Hematopoietic multipotent progenitor cell (in vitro differentiated cells): ENCODE measurements at places on chromosomes 12 and 14. TPM values are rescaled to one million over a fixed set of nuclear protein-coding genes. Genes with fewer than 3 reads are reported as not detected.

DNA sequence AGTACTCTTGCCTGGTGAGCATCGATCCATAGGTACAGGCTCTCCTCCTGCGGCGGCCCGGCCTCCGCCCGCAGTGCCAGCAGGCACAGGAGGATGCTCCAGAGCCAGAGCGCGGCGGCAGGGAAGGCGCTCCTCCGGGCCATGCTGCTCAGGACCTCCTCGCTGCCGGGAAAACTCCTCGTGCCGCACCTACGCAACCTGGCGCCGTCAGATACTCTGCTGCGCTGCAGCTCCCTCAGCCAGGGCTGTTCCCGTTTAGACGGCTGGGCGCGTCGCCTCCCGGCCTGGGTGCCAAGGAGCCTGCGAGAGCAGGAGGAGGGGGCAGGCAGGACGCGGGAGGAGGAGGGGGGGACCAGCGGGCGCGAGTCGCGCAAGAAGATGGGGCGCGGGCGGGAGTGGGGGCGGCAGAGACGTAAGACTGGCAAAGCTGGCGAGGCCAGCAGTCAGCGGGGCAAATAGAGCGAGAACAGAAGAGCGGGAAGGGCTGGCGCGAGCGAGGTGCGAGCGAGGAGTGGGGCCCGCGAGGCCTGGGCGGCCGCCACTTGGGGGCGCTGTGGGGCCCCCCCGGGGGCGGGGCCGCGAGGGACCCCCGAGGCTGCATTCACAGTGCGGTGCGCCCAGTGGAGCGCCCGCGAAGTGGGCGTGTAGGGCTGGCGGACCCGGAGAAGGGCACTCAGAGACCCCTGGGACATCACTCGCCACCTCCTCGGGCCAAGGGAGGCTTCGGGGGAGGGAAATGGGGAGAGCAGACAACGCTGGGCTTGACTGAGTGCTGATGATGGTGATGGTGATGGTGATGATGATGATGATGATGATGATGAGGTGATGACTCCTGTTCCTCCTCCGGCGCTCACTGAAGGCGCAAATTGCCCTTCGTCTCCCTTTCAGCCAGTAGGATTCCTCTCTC is at the start of gene WIF1:
Gene WIF1 (minus strand): TSS at position 257 of the 907 bp plus-strand sequence. CDS start 114 bp downstream, at position 143.
- no peak for DNase-seq

DNA sequence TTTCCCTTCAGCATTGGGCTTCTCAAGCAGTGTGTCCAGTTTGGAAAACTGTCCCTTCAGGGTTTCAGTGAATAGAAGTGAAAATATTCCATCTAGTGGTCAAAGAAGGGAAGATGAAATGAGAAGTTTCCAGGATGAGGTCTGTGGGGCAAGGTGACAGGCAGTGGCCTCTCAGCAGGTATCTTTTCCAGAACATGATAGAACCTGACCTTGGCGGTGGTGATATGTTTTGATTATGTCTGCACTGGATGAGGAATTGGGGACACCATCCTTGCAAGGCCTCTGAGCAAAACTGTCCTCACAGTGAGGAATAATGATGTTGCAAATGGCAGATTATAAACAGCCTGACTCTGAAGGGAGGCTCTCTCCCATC is 4.7 kb downstream of the GPX2 start:
- DNase-seq, result no peak

DNA sequence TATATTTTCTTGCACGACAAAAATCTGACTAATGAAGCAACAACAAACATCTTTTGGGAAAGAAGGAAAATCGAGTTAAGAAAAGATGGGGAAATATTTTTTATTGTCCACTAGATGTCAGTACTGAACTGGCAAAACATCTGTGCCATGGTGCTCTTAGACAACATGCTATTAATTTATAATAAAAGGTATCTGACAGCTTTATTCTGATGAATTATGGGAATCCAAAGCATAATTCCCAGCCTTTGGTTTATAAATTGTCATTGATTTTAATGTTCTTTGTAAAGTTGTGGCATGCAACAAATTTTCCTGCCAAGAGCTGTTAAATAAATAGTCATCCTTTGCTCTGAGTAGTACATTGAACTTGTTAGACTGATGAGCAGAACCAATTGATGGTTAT is 231.2 kb downstream of the ETNK1 start:
- DNase-seq, result peak; percentile 4

GRCh38 chr12:6118891-6119568 is 5.4 kb downstream of the VWF start:
- no peak for DNase-seq

DNA sequence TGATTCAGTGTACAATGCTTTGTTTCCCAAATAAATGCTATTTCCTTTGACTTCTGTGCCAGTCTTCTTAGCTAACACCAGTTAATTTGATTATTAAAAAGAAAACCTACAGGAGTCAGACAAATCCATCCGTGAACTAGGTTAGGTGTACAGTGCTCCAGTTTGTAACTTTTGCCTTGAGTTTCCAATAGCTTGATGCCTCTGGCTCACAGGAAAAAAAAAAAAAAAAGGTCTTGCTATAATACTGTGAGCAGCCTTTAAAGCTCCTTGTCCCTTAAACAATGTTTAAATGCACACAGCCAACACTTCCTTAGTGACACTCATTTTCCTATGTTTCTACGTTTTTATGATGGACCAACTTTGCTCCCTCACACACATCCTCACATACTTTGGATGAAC is 71.8 kb upstream of the TMX1 start:
- no peak for DNase-seq

GRCh38 chr14:75285331-75285730 is 6.7 kb downstream of the FOS start:
- no peak for DNase-seq

DNA sequence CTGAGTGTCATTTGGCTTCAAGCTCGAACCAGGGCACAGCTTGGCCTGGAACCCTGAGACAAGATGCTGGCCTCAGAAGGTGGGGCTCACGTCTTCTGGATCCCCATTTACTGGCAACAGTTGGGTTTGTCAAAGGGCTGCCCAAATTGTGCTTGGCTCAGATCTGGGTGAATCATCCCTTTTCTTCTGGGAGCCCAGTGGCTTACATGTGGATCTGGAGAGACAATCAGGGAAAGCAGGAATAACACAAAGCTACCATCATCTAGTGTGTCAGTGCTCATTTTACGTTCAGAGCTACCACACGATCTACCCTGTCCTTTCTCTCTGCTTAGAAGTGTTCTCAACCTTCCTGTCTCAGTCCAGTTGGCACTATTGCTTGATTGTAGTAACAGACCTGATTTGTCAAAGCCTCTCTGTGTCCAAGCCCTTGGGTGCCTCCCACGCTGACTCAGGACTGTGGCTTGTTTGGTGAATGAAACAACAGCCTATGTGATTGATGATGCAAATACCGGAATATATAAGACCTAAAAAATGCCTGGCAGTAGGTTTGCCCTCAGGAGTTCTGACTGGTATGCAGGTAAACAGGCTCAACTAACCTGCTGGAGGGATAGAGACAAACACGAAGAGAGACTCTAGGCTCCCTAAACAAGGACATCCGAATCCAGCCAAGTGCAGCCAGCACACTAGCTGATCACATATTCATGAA is 974.3 kb downstream of the VRK1 start:
- DNase-seq, result no peak

- DNase-seq, result no peak
These were observed 3.6 kb downstream of the SPRING1 start for GRCh38 chr12:116734156-116734768.

- no peak for DNase-seq
These were observed 520.7 kb downstream of the SOX5 start for GRCh38 chr12:23428758-23429157.

The KRT78 gene
- not detected for total RNA-seq

The OR6S1 gene
- not detected for total RNA-seq
